ENCODE measurements at places on chromosomes 7 and 10.

GRCh38 chr10:74337330-74338016 lies 186.5 kb downstream of the ADK start:
- no peak for DNase-seq

DNA sequence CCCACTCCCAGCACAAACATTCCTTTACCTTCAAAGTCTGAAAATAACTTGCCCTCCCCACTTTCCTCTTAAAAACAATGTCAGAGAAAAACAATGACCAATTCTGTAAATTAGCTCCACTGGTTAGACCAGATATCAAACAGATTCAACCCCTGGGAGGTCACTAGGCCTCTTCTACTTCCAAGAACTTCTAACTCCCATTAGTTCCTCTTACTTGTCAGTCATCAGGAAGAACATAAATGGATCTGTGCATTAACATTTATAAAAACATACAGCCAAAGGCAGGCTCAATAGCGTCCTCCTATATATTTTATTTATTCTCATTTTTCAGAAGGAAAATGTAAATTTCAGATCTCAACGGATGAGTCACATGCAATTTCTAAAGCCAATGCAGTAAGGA lies 2.2 kb downstream of the ELAPOR2 start:
- no peak for DNase-seq

GRCh38 chr7:46424934-46425333 lies 503.9 kb upstream of the IGFBP3 start:
- DNase-seq, result no peak

DNA sequence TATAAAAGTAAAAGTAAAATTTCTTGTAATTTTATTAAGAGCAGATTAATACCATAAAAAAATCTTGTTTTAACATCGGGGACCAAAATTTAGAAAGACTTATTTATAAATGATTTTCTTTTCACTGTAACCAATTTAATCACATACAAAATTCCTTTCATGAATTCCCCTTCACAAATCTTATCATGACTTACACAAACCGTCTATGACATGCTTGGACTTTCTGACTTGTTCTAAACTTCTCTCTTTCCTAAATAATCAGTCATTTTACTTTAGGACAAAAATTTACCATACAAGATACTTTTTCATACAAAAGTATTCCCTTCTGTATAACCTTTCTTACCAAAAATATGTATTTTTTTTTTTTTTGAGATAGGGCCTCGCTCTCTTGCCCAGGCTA lies 9.3 kb downstream of the CROT start:
- peak; percentile 56 for DNase-seq

- no peak for DNase-seq
These were observed 157.3 kb upstream of the NPVF start for GRCh38 chr7:25385506-25386136.

DNA sequence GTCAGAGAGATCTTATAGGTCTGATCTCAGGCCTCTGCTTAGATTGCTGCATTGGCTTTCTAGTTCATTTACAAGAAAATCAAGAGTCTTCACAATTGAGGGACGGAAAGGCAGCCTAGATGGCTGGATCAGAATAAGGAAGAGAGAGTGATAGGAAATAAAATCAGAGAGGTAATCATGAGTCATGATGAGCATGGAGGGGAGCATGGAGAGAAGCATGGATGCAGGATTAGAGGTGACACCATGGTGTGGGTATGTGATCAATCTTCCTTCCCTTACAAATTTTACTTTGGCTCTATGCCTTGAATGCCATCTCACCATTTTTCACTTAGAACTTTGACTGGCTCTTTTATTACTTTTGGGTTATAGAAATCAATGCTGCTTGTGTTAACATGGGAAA lies 1.4 kb downstream of the BCCIP start:
- DNase-seq, result peak; percentile 34

DNA sequence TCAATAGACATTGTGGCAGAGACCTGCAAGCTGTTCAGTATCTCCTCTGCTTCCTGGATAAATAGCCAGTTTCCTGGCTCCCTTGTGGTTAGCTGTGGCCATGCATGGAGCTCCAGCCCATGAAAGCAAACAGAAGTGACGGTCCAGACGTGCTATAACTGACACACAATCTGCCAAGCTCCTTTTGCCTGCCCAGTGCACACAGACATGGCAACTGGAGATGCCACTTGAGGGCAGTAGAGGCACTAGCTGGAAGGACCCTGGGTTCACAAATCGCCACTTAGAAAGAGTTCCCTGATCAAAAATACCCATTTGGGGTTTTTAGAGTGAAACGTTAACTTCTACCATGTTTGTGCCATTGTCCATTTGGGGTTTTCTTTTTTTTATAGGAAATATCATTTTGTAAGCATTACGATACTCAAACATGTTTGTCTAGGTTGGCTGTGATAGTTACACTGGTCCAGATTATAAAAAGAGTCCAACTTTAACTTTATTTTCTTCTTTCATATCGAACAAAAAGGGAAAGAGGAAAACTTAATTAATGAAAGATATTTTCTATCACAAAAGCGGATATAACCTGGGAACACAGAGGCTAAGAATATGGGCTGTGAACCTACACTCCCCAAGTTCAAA lies 31.3 kb downstream of the KIN start:
- peak; percentile 49 for DNase-seq

DNA sequence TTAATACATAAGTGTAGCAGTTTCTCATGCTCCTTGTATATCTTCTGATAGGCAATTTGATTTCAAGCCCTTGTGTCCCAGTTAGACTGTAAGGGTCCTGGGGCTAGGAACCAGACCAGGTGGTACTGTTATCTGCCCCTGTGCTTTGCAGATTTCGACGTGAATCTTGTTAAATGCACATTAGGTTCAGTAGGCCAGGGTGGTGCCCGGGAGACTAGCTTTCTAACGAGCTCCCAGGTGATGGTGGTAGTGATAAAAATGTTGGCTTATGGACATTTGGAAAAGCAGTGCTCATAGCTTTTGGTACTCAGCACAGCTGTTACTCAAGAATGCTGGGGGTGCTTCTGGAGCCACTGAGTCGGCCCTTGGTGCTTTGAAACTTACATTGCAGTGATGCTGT lies 64.2 kb downstream of the PRPF18 start:
- DNase-seq, result no peak

DNA sequence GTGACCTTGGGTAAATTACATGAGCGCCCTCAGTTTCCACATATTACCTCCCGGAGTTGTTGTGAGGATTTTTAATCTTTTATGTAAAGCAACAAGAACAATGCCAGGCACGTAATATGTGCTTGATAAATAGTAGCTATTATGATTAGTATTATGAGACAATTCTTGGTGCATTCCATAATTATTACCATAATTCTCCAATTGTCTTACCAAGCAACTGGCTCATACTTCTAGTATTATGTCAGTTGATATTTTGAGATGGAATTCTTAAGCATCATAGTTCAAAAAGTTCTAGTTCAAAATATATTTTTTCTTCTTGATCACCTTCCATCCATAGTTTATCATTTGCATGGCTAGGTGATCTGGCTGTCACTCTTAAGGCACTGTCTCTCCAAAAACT lies 259.0 kb downstream of the BBS9 start:
- no peak for DNase-seq

DNA sequence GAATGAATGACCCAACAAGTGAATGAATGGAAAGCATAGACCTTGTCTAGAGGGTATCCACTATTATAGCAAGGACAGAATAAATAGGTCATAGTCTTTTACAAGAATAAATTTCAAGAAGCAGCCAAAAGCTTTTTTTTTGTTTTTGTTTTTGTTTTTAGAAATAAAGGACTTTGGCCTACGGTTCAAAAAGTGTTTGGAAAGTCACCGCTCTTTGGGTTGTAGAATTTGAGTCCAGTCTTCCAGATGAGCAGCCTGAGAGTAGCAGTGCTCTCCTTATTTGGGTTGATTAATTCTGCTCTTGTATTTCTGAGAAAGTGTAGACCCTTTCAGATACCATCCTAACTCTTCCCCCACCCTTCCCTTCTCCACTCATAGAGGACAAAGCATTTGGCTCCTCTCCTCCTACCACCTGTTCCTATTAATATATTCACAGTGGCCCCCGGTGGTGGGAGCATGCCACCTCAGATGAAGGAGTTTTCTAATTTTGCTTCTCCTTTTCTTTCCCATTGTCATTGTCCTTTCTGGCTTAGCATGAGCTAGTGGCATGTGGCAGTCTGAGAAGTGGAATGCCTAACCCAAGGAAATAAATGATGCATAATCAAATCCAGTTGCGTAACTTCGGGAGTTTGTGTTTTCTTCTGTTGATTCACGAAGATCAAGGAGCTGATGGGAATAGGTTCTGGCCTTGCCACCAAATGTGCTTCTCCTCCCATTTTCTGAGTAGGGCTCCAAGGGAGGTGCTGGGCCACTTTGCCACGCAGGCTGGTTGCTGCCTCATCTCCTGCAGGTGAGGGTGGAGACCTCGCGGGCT lies 114.7 kb downstream of the CHN2 start:
- DNase-seq, result no peak

DNA sequence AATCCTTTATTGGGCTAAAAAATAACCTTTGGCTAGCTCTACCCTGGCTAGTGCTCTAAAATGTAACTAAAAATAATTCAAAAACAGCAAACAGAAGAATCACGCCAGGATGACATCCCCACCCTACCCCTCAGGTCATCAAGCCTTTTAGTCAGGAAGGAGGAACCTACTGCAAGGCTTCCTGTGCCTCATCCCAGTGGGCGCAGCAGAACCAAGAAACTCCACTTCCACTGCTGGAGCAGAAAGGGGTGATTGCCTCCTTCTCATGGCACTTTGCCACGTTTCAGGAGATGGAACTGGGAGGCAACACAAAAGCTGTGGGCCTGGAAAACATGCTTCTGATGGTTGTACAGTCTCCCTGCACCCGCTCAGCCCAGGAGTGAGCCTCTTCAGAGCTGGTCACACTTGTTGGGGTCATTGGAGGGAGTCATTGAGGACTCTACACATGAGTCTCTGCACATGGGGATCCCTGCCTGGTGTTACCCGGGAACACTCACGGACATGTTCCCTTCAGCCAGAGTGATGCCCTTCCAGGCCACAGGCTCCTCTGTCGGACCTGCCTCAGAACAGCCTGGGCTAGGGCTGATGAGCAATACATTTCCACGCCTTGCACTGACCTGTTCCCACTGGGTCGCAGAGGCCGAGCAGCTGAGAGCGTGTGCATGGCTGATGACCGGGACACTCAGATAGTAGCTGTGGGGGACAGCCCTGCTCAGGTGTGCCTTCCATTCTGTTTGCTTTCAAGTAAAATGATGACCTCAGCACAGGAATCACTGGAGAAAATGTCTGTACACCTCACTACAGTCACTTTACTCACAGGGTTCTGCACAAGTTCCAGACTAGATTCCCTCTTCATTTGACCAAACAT lies 355.3 kb downstream of the FGFR2 start:
- DNase-seq, result no peak

GRCh38 chr10:103481974-103482531 lies 3.0 kb upstream of the CALHM3 start:
- peak; percentile 53 for DNase-seq

GRCh38 chr7:98116656-98117461 lies 10.2 kb downstream of the LMTK2 start:
- no peak for DNase-seq

DNA sequence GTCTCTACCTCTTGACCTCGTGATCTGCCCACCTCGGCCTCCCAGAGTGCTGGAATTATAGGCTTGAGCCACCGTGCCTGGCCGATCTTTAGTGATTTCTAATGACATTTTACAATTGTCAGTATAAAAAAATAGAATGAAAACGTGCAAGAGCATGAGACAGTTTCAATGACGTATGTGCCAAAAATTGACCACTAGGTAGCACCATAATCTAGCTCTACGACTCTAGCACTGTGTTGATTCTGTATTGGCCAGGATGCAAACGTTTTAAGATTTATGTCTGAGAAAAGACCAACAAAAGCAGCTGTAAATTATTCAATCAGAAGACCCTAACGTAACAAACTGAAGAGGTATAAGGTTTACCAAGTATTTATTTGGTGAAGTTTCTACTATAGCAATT lies 25.4 kb upstream of the EXOC6 start:
- DNase-seq, result peak; percentile 32

- no peak for DNase-seq
These were observed 149.8 kb downstream of the KLF6 start for GRCh38 chr10:3635211-3635671.

DNA sequence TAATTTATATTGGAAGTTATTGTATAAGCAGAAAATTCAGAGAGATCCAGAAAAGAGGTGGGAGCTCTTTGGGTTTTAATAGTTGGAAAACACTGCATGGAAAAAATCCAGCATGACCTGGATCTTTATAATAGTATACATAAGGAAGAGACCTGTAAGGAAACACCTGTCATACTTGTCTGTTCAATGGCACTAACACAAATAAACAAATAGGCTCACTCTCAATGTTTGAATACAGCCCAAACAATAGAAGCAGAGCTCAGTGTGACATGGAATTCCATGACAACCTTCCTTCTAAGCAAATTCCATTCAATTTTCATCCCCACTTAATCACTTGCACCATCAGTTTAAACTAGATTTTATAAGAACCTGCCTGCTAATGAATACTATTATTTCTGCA lies 31.7 kb downstream of the CISD1 start:
- no peak for DNase-seq

DNA sequence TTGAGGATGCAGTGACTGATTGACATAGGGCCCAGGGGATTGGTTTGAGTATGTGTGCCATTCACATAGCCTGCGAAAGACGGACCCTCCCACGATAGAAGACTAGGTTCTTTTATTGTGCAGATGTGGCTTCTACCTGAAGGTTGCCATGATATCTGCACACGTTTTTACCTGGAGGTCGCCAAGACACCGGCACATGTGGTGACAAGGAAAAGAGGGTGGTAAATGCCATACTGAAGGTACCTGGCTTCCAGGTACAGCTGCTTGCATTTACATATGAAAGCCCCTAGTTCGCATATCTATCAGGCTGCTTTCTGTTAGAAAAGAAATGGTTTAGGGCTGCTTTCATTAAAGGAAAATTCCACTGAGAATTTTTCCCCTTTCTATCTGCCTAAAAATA lies 43.6 kb downstream of the ZNF22 start:
- DNase-seq, result no peak

DNA sequence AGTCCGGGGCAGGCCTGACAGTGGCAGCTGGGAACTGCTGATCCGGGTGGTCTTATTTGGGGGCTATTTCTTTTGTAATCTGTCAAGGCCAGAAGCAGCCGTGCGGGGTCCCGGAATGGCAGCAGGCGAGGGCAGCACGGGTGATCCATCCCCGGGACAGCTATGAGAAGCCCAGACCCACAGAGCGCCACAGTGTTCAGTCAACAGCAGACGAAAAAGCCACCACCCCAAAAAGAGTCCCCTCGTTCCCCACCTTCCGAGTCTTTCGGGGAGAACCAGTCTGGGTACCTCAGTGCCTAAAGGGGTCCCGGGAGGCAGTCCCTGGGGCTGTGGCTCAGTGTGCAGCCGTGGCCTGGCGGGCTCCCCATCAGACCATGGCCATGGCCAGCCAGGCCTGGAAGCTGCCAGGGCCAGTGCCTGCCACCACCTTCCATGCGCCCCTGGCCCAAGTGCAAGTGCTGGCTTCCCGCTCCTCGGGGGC lies 125.1 kb upstream of the KCTD7 start:
- no peak for DNase-seq

- DNase-seq, result no peak
These were observed 47.9 kb downstream of the GALNT11 start for GRCh38 chr7:152073352-152073751.

GRCh38 chr10:15775513-15775912 lies 55.8 kb upstream of the ITGA8 start:
- DNase-seq, result no peak

- DNase-seq, result no peak
These were observed 55.5 kb upstream of the LRGUK start for GRCh38 chr7:134071355-134072331.

All from erythroblast (primary cell).